ENCODE measurements at places on chromosomes 12 and 14.

DNA sequence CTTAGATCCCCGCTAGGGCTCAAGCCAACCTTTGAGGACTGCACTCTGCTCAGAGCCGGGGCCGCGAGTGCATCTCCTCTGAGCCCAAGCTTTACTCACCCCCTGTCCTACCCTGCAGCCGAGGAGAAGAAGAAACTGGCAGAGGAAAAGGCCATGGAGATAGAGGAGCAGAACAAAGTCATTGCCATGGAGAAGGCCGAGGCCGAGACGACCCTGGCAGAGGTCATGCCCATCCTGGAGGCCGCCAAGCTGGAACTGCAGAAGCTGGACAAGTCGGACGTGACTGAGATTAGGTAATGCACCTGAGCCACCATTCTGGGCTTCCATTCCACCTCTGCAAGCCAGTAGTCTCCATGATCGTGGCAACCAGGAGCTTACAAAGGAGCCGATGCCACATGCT is 69.8 kb downstream of the CCDC92 start:
- no peak for DNase-seq

GRCh38 chr12:78683031-78683430 is 181.5 kb upstream of the SYT1 start:
- no peak for DNase-seq

- DNase-seq = no peak
Measured at GRCh38 chr12:63045020-63045860, 105.8 kb downstream of the AVPR1A start.

DNA sequence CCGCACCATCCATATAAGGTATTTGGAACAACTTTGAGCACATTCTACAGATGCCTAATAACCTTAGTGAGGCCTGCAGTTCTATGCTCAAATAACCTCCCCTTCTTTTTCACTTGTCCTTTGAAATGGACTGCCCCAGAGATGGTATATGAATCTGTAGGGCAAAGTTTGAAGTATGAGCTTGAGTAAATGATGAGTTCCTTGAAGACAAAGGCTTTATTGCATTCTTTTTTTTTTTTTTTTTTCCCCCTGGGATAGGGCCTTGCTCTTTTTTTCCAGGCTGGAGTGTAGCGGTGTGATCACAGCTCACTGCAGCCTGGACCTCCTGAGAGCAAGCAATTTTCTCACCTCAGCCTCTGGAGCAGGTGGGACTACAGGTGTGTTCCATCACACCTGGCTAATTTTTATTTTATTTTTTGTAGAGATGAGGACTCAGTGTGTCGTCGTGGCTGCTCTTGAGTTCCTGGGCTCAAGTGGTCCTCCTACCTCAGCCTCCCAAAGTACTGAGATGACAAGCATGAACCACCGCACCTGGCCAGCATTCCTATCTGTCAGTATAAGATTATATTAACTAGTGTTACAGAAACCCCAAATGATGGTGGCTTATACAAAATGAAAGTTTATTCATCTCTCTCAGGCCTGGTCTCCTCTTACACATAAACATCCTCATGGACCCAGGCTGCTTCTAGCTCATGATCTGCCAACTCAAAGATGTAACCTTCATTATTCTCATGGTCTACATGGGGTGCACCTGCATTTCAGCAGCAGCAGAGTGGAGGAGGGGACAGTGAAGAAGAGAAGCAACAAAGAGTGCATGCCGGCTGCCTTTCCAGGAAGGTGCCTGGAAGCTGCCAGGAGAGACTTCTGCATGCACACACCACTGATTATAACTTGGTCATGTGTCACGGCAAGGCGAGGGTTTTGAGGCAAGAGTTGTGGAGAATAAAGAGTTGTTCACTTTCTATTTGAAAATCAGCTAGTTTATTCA is 101.4 kb downstream of the DUSP16 start:
- no peak for DNase-seq

DNA sequence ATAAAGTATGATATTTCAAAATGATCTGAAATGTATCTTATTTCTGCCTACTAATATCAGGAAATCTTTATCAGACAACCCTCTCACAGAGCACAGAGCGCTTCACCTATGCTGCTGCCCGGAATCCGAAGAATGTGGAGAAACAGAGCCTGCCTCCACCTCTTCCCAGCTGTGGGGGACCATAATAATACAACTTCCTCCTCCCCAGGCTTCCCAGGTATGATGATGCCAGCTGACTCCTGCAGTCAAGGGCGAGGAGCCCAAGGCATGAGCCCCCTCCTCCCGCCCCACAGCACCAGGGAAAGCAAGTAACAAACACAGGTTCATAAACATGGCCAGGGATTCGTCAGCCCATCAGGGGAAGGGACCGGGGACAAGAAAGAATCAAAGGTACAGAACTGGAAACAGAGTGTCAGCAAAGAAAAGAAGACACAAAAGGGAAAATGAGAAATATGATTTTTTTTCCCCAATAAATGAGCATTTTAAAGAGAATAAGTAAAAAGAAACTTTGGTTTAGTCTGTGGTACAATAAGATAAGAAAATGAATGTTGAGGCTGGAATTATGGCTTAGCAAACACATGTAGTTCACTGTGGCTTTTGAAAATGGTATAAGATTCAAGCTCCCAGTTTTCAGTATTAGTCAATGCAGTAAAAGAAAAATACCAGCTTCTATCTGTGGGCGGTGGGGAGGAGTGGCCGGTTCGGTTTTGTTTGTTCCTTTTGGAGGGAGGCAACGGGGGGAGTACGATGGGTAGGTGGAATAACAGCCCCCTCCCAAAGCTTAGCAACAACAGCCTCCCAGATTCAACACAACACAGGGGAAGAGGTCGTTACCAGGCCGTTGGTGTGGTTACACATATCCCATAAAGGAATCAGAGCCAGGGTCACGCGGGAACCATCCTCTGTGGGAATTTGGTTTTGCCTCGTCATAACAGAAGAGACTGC is 68.3 kb downstream of the SETD3 start:
- peak; percentile 28 for DNase-seq

- peak; percentile 76 for DNase-seq
Measured at GRCh38 chr12:1662761-1663439, 28.0 kb upstream of the ADIPOR2 start.

DNA sequence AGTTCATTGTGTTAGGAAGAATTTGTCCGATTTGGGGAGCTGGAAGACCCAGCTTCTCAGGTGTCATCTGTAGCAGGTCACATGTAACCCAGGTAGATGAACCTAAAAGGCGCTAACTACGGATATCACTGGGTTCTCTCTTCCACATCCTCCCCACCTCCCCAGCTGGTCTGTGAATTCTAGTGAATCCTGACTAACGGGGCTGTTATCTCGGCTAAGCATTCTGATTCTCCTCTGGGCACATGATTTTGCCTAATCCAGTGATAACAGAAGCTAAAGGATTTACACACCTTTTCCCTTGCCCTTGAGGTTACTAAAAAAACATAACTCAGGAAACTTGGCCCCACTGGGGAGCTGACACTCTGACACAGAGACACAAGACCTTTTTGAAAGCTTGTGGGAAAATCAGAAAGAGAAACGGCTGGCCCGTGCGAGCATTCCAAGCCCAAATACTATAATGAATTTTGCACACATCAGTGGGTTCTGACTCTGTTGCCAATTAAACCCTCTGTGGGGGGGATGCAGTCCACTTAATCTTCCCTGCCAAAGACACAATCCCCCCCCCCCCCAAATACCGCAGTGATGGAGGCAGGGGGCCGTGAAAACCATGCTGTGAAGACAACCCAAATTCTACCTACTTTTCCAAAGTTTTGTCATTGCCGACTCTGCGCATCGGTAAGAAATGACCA is 81.0 kb upstream of the FZD10 start:
- DNase-seq = no peak

DNA sequence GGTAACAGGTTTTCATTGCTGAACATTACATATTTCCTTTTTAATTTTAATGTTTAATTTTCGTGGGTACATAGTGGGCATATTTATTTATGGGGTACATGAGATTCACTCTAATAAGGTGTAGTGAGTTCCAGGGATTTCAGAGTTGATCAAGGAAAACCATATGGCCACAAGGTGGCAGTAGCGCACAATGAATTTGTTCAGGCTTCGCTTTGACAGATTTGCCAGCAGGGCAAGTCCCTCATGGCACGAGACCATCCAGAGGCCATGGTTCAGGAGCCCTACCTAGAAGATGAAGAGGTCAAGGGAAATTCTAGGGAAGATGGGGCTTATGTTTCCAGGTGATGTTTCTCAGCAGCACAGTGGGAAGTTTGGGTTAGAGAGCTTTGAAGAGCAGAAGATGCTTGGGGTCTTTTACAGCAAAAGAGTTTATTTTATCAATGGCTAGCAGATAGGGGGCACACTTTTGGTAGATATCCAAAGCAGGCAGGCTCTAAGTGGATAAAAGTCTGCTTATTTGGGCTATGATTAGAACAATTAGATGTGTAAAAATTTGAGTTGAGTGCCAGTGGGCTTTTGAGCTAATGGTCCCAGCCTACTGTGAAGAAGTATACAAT is 1004.4 kb downstream of the AACS start:
- DNase-seq = peak; percentile 65

DNA sequence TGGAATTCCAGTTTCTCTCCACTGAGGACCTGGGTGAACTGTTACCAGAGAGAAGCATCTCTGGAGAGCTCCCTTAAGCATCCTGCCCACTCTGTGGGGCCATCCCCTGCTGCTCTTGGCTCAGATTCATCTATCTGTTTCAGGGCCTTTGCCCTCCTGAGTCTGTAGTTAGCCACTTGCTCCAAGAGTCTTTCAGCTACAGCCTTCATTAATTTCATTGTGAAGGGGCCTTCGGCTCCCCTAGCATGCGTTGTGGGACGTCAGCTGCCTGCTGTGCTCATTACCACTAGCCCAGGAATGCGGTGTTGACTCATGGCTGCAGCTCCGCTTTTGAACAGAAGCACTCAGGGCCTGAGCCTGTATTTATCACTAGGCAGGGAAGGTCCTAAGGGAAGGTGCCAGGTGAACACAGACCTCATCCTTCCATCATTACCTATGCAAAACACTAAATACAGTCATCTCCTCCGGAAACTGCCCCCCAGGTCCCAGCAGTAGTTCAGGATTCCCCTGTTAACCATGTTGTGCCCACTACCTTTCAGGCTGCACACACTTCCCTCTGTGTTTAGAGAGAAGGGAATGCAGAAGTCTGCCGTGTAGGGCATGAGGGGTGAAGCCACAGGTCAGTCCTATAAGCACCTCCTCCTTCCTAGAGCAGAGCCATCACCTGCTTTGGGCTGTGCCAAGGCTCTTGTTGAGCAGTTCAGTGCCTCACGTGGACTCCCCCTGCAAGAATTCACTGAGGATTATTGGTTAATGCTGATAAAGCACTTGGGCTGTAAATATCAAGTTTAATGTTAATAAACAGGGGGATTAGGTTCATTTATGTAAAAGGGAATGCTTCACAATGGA is 191.4 kb downstream of the CACNA1C start:
- DNase-seq = no peak

DNA sequence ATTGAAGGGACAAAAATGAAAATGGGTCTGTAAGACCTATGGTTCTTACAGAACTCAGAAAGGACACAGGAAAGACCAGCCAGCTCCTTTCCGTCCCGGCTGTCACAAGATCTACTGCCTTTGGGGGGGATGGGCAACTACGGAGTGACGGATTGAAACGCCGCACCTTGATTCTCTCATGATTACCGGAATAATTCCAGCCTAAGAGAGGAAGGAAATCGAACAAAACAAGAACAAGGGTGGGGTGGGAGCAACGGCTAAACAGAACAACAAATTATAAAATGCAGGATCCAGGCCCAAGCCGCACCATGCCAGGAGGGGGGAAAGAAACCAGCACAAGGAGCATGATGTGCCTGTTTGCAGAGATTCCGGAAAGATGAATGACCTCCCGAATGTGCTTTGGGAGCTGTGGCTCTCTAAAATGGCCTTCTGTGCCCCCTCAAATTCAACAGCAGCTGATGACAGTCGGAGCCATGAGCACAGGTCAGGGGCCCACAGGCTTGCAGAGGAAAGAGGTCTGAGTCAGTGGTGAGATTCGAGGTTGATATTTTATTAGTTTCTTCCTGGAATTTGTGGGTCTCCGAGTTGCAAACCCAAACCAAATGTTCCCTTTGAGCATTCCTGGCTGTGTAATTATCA is 72.1 kb downstream of the SPRING1 start:
- no peak for DNase-seq

DNA sequence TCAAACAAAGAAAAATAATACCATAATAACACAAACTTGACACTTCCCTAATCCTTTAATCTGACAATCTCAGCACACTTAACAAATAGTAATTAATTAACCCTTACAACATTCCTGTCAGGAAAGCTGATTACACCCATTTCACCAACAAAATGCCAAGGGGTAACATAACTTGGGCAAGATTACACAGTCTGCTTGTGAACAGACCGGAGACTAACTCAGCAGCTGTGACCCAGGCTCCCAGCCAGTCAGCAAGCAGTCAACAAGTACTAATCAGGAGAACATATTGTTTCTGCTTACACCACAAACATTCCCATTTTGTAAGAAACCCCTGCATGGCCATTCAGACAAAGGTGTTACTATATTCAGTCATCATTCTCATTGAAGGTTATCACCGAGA is 592.5 kb upstream of the FLRT2 start:
- DNase-seq = peak; percentile 72

DNA sequence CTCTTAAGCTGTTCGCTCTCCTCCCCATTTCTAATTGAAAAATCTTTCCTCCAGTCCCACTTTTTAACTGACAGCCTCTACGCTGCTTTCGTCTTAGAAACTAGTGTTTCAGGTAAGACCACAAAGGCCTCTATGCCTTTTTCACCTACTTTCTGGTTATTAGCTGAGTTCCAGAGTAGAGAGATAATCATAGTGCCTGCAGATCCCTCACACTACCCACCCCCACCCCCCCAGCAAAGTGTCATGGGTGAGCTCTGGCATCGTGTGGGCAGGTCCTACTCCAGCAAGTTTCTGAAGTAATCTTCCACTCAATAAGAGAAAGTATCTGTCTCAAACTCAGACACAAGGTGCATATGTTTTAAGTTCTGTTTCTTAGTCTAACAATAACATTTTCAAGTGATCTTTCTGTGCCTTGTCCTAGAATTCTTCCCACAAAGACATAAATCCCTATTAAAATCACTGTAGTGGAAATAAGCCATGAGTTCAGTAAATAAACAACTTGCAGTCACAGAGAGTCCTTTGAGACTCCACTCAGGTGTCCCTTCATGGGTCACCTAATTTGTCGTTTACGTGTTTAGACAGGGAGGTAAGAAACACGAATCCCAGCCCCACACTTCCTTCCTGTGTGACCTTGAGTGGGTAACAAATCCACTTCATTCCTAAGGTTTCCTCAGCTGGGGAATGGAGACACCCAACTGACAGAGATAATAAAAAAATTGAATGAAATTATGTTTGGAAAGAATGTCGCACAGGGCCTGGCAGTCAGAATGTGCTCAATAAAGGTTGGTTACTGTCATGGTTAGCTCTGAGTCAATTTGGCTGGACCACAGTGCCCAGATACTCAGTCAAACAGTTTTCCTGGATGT is 228.9 kb upstream of the CAND1 start:
- no peak for DNase-seq

DNA sequence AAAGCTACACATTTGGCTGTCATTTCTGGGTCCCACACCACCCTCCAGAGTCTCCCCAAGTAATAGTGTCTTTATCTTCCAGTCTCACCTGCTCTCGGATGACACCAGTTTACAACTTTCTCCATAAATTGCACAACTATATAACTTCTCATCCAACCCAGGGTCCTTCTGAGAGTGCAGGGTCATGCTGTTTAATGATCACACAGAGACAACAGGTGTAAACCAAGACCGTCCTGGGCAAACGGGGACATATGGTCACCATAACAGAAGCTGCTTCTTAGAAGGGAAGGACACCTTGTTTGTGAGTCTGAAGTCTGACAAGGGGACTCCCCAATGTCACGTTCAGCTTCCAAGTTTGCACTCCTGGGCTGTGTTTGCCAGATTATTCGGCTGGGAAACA is 74.3 kb downstream of the MAP1LC3B2 start:
- DNase-seq = no peak

Data from body of pancreas (tissue), 4 donors.